ENCODE measurements at places on chromosomes 3 and 15.

- no peak for DNase-seq
Measured at GRCh38 chr15:26806151-26806550, 33.3 kb upstream of the GABRB3 start.

GRCh38 chr3:160746976-160747375 lies 9.1 kb upstream of the PPM1L start:
- DNase-seq: no peak

DNA sequence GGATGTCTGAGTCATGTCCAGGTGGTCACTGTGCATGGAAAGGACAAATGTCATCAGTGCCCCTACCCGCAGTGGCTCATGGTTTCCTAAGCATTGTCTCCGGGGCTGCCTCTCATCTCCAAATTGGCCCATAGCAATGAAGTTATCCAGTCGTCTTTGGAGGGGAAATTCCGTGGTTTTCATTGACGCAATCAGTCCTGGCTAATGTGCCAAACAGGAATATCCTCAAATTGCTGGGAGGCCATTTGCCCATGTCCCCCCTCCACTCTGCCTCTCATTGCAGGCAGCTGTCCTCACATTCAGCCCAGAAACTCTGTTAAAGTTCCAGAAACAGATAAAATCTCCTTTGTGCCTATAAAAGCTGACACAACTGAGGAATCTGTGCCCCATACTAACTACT lies 81.6 kb downstream of the MCTP2 start:
- no peak for DNase-seq

GRCh38 chr3:62209101-62209500 lies 164.2 kb downstream of the FEZF2 start:
- no peak for DNase-seq

GRCh38 chr3:193928354-193929209 lies 207.4 kb upstream of the HES1 start:
- no peak for DNase-seq

DNA sequence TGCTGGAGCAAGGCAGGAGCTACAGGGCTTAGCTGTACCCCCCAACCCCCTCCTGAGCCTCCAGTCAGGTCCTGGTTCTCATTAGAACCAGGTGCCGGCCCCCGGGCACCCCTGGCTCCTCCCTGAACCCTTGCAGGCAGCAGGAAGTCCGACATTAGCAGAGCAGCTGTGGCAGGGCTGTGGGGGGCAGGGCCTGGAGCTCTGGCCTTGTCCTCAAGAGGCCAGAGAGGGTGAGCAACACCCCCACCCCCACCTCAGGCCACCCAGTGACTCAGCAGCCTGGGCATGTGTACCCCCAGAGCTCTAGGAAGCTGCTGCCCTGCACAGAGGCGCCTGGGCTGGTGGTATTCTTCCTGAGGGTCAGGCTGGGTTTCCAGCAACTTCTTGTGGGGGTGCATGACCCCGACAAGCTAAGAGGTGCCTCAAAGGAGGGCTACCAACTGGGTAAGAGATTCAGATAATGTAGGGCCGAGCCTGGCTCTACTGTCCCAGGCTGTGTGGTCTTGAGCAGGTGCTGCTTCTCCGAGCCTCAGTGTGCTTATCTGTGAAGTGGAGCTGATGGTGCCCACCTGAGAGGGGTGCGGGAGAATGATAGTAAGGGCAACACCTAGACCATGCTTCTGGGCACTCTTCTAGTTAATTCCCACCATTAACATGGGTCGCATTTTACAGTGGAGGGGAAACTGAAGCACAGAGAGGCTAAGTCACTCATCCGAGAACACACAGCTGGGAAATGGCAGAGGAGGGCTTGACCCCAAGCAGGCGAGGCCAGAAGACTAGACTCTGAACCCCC lies 16.0 kb downstream of the H1-8 start:
- DNase-seq: no peak

- DNase-seq: no peak
Measured at GRCh38 chr15:83571820-83572707, 81.9 kb upstream of the ADAMTSL3 start.

GRCh38 chr3:28138043-28138610 lies 103.3 kb upstream of the CMC1 start:
- DNase-seq: no peak

DNA sequence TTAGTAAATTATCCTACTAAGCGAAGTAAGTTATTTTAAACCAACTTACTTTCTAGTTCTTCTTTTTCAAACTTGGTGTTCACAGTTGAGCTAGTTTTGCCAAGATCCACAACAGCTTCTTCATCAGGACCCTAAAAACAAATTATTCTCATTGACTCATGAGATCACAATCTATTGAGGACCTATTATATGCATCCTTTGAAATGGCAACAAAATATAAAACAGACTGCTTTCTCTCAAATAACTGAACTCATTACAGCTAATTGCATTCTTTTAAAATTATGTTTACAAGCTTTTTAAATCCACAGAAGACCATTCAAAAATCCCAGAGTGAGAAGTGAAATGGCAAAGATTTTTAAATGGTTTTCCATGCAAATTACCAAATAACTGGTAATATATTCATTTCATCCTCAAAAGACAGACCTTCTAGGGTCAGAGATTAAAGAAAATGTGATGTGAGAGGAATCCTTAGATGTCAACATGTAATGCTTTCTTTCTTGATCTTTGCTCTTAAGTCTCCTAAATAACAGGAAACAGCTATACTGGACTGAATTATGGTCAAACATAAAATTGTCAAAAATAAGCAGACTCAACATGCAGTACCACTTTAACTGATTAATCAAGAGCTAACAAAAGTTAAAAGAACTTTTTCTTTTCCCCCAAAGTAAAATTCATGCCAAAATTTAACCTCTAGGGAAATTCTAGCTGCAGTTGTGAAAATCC lies 31.7 kb downstream of the SLC4A7 start:
- DNase-seq: no peak

DNA sequence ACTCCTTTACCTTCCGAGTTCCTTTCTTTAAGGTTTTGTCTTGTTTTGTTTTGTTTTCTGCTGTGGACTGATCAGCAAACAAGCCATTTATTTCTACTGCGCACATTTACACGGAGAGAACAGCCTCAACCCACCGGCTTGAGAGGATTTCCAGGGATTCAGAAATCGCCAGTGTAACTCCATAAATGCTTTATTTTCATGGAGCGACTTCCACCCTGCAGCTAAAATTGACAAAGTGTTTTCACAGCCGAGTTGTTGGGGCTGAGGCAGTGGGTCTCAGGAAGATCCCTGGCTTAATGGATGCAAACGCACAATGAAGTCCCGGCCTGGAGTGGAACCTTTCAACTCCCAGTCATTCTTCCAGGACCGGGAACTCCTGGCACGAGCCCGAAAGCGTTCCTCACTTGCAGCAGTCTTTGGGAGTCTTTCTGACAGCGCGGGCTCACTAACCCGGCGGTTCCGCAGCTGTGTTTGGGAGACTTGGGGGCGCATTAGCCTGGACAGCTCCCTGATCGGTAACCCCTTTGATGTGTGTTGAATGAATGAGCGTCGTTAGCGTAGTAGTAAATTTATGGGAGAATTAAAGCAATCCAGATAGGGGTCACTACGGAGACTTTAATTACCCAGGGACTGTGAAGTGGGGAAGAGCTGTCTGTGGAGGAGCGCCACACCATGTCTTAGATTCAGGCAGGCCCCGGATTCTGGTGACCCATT lies 785 bp upstream of the MYRIP start:
- DNase-seq: peak; percentile 23

Data from small intestine (tissue), 16 donors.